BJ (cell line): ENCODE measurements at places on chromosomes 3 and 15.
A peak's percentile ranks its signal among the peaks of the same experiment; 100 is the strongest.

DNA sequence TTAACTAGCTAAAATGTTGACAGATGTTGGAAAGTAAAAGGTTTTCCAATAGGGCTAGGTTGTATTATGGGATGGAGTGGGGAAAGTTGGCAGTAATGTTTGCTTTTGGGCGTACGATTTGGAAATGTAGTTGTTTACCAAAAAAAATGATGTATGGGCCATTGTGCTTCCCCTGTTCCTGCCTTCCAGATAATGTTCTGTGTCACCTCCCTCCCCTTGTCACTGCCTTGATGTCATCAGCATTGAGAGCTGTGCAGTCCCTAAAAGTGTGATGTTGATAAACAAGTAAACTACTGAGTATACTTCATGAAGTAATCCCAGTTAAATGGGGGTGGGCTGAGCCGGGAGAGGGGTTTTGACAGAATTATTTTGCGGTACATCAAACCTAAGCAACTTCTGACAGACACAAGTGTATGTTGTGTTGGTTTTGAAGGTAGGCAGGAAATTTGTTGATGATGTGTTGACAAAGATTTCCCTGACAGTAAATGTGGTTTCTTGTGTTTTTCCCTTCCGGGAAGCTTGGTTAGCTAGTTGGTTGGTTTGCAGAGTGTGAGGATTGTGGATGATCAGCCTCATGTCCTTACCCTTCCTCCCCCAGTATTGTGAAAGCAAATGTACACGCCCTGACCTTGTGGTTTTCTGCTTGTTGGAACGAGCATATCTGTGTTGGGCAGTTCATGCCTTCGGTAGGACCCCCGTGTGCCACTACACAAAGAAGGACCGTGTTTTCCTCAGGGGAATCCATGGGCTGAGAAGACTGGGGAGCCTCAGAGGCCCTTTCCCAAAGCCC is 87.3 kb downstream of the PGPEP1L start:
- no peak for DNase-seq

DNA sequence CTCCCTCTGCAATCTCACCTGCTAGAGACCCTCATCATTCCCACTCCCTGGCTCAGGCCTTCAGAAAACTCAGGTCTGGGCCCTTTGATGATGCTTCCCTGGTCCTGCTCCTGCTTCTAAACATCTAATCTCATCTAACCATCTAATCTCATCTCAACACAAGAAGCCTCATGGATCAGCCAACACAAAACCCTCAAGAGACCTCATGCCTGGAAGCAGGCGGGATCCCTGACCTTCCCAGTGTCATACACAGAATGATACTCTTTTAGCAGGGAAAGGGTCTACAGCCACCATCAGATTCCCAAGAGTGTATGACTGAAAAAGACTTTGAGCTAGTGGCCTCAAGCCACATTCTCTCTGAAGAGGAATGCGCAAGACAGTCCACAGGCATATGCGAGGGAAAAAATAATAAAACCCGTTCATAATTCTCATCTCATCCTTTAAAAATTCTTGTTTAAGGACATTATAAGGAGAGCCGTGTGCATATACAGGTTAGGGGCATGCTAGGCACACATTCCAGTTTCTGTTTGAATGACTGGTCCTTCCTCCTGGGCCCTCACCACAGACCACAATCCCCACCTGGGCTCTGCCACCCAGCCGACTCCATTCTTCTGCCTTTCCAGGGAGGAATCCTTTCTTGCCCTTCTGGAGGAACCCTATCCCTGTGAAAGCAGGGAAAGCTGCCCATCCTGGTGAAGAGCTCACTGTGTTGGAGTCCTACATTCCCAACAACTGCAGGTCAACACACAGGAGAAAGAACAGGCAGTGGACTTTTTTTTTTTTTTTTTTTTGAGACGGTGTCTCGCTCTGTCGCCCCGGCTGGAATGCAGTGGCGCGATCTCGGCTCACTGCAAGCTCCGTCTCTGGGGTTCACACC is 2.2 kb downstream of the ZXDC start:
- DNase-seq = no peak

DNA sequence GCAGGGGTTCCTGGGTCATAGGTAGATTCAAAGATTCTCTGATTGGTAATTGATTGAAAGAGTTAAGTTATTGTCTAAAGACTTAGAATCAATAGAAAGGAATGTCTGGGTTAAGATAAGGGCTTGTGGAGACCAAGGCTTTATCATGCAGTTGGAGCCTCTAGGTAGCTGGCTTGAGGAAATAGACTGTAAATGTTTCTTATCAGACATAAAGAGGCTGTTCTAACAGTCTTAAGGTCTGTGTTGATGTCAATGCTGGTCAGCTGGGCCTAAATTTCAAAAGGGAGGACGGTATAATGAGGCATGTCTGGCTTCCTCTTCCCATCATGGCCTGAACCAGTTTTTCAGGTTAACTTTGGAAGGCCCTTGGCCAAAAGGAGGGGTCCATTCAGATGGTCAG is 48.9 kb downstream of the GASK1A start:
- no peak for DNase-seq

DNA sequence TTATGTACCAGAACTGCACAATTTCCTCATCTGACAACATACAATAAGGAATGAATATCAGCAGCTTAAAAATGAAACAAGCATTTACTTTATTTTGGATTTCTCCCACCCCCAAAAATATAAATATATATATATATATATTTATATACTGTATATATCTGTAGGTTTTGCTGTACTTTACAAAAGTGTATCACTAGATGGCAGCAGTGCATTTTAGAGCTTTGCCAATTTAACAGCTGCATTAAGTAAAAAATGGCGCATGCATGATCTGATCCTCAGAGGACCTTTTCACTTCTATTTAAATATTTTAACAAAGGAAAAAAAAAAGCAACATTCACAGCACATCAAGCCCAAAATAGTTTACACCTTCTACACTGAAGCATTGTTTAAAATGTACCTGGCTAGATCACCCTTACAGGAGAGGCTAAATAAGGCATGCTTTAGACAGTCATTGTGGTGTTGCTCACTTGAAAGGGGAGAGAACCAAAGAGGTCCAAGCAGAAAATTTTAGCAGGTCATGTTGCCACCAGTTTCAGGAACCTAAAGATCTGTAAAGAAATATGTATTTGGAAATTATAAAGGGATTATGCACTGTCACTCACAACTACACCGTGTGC is 72.6 kb downstream of the NPTN start:
- no peak for DNase-seq

DNA sequence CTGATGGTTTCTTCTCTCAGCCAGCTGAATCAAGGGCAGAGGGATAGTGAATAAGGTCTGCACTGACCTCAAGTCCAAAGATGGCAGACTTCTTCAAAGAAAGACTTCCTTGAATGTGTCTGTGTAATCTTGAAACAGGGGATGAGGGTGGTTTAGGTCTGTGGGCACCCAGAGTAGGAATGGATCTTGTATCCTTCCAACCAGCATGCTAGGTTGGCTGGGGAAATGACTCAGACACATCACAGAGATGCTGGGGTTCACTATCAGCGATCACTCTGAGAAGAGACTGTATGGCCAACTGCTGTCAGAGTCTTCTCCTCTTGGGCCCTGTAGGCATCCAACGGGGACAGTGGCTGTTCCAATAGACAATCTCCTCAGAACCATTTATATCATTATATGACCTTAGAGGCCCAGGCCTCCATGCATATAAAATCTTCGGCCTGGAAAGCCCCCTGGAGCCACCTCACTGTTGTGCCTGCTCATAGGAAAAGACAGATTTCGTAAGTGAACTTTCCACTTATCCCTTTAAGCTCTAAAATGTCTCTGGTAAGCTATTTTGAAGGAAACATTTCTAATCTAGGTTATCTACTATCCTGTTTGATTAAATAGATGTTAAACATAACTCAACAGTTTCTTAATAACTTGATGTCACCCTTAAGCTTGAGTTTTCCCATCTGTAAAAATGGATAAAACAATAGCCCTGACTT is 58.5 kb downstream of the TIPARP start:
- DNase-seq = no peak

- DNase-seq = no peak
Measured at GRCh38 chr15:39444735-39445470, 136.0 kb upstream of the THBS1 start.

DNA sequence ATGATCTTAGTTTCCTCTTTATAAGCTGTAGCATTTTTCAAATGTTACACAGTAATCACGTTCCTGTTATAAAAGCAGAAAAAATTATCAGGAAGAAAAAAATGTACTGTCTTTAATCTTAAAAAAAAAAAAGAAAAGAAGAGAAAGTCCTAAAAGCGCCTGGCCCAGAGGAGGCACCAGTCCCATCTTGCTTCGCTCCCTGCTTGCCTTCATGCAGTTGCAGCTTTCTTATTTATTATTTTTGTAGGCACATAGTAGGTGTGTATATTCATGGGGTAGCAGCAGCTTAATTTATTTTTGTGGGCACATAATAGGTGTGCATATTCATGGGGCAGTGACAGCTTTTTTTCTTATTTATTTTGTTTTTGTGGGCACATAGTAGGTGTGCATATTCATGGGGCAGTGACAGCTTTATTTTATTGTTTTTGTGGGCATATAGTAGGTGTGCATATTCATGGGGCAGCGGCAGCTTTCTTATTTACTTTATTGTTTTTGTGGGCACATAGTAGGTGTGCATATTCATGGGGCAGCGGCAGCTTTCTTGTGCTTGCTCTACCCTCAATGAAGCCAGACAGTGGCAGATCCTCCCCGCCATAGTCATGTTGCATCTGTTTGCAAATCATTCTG is 5.5 kb upstream of the EHD4 start:
- DNase-seq = no peak

- DNase-seq = no peak
Measured at GRCh38 chr3:27511724-27512422, 27.7 kb upstream of the SLC4A7 start.

- DNase-seq = no peak
Measured at GRCh38 chr3:71582036-71582611, 1.4 kb downstream of the FOXP1 start.

- no peak for DNase-seq
Measured at GRCh38 chr3:17431004-17431403, 311.4 kb downstream of the TBC1D5 start.

GRCh38 chr15:46137443-46137842 is 502.6 kb downstream of the SQOR start:
- no peak for DNase-seq

DNA sequence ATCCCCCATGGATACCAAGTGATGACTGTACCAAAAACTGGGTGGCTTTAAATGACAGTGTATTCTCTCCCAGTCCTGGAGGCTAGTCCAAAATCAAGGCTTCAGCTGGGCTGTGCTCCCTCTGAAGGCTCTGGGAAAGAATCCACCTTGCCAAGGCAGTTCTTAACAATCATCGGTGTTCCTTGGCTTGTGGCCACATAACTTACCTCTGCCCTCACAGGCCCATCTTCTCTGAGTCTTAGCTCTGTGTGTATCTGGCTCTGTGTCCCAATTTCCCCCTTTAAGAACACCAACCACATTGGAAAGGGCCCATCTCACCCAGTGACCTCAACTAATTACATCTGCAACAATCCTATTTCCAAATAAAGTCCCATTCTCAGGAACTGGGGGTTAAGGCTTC is 503.0 kb upstream of the PROK2 start:
- no peak for DNase-seq

GRCh38 chr3:78951342-78951945 is 816.4 kb downstream of the ROBO1 start:
- DNase-seq = no peak

- DNase-seq = no peak
Measured at GRCh38 chr15:92087211-92087610, 233.7 kb downstream of the SLCO3A1 start.

- DNase-seq = no peak
Measured at GRCh38 chr3:83523470-83524073, 1435.2 kb upstream of the CADM2 start.

- no peak for DNase-seq
Measured at GRCh38 chr15:99504071-99504822, 61.5 kb upstream of the MEF2A start.

GRCh38 chr3:126127904-126128303 is 44.0 kb upstream of the SLC41A3 start:
- DNase-seq = no peak

DNA sequence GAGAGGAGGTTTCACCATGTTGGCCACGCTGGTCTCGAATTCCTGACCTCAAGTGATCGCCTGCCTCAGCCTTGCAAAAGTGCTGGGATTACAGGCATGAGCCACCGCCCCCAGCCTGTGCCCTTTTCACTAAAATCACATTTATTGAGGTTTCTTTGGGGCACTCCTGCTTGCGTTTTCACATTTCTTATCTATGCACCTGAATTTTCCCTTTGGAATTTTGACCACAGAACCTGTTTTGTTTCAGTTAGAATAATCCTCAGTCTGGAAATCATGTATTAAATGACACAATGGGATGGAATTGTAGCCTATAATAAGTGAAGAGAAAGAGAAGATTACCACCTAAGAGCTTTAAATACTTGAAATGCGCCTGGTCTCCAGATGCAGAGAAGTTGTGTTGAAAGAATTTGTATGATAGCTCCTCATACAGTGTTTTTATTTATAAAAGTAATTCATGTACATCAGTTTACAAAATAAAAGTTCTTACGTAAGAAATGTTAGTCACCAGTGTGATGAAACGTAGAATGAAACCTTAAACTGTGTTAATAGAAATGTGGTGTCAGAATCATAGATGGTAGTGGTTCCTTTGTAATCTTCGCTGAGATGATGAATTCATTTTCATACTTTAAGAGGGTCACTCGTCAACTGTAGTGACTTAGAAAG is 107.0 kb downstream of the TCF12 start:
- peak; percentile 23 for DNase-seq

GRCh38 chr3:142987080-142987700 is 14.2 kb upstream of the U2SURP start:
- DNase-seq = no peak

GRCh38 chr15:31261266-31262142 is 65.1 kb upstream of the KLF13 start:
- DNase-seq = no peak

- DNase-seq = no peak
Measured at GRCh38 chr3:122563717-122564025, 429 bp downstream of the PARP9 start.

DNA sequence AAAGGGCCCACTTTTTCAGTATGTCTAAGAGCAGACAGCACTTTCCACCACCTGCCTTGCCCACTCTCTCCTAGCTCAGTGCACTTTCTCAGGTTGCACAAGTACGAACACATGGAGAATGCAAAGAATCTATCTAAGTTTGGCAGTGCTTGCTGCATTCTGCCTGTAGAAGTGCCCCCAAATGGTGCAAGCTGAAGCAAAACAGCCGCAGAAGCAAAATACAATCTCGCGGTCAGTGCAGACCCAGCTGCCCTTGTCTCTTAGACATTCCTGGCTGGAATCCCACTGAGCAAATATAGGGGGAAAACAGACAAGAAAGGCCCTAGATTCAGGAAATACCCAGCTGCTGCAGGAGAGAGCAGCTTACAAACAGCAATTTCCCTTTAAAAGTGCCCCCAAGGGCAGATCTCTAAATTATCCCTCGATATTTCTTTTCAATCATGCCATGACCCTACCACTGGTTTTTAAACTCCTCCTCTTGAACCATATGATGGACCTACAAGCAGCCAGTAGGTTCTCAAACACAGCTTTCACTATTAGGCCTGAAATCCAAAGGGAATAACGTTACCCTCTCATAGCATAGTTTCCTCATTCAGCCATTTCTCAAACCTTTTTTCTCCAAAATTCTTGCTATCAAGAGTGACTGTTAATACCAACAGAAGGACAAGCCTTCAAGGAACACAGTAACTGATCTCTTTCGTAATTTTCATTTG is 67.0 kb downstream of the TNIK start:
- DNase-seq = no peak
